ENCODE measurements at places on chromosomes 12 and 14.

DNA sequence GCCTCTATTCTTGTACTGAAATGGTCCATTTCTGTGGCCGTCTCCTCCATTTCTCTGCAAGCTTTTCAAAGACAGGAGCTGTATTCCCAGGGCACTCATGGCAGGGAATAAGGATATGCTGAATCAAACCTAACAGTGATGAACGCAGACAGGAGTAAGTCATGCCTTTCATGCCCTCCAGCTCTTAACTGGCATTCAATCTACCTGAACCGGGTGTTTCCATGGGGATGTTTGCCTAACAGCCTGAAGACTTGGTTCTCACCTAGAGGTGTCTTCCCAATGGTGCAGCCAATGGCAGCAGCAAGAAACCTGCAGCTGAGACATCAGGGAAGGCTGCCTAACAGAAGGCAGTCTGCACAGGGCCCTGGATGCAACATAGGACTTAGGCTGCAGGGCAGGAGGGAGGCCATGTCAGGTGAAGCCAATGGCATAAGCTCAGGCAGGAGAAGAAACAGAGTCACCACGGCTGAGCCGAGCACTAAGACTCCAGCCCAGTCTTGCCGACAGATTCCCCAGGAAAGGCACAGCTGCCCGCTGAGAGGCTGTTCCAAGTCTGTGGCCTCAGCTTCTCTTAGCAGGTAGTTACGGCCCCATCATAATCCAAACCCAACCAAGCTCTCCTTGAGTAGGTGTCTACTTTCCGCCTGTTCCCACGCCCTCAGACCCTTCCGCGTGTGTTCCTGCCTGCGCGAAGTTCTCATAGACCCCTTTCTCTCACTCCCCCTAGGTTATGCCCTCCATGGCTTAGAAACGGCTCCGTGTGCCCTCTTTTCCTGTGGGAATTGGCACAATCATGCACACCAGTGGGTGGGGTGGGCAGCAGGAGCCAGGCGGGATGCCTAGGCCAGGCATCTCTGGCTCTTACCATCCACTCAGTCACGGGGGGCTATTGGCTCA is 44.1 kb downstream of the VWF start:
- no peak for DNase-seq

- no peak for DNase-seq
These were observed 21.3 kb upstream of the REP15 start for GRCh38 chr12:27674989-27675388.

GRCh38 chr12:40499856-40500255 is 192.4 kb upstream of the CNTN1 start:
- no peak for DNase-seq

GRCh38 chr12:92629349-92630065 is 73.3 kb upstream of the PLEKHG7 start:
- DNase-seq, result no peak

GRCh38 chr12:85829391-85829790 is 6.8 kb downstream of the RASSF9 start:
- DNase-seq, result no peak

- DNase-seq, result no peak
These were observed at the start of gene TRPV4 for GRCh38 chr12:109833307-109834189. Gene TRPV4, minus strand, starts transcription at chr12:109833398. Its CDS starts 18,602 bp downstream, at chr12:109814796.

GRCh38 chr14:93975791-93976476 is 436 bp downstream of the ASB2 start:
- DNase-seq, result no peak

- DNase-seq, result no peak
These were observed 8.5 kb downstream of the C12orf75 start for GRCh38 chr12:105338966-105339365.

GRCh38 chr14:41925409-41925808 is 318.7 kb downstream of the LRFN5 start:
- DNase-seq, result no peak

DNA sequence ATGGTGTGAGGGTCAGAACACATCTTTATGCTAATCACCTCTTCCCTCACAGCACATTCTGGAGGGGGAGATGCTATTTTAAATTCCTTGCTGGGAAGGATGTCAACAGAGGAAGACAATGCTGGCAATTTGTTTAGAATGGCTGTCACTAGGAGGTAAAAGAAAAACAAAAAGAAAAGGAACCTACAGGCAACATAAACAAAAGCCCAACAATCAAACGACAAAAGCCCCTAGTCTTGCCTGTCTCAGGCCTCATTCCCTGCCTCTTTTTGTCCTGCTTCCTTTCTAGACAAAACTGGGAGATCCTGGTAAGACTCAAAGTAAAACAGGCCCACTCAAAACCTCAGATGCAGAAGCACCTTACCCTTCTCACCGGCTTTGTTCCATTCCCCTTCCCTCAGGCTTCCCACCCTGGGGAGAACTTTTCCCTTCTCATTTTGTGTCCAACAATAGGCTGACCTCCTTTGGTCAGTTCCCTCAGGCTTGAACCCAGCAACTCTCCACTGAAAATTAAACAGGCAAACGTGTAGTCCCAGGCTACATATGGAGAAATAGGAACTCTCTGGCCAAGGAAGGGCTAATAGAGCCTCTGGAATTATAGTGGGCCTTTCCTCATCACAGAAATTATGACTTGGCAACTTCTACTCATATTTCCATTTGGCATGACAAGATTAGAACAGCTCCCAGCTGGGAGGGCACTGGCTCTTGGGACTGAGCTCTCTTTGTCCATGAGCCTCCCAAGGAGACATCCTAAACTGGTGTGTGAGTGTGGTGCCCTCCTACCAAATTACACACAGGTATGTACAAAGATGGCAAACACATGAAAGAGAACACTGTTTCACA is 193.0 kb downstream of the MON2 start:
- DNase-seq, result no peak

GRCh38 chr14:23079716-23080115 is 15.2 kb downstream of the ACIN1 start:
- DNase-seq, result no peak
